ENCODE measurements at places on chromosomes 1 and 21. TPM values are rescaled to one million over a fixed set of nuclear protein-coding genes. Genes with fewer than 3 reads are reported as not detected.

The C1orf87 gene
- total RNA-seq: 0.33 TPM

- DNase-seq: no peak
Observed at GRCh38 chr21:41781050-41781410, 14.2 kb upstream of the RIPK4 start.

GRCh38 chr1:160548960-160549664 is 26.1 kb upstream of the SLAMF6 start:
- no peak for DNase-seq

GRCh38 chr21:21179619-21180298 is 181.6 kb downstream of the NCAM2 start:
- no peak for DNase-seq

The IGFN1 gene
- not detected for total RNA-seq

The ADORA1 gene
- total RNA-seq: 1.3 TPM

The CCDC24 gene
- 11.8 TPM for total RNA-seq

DNA sequence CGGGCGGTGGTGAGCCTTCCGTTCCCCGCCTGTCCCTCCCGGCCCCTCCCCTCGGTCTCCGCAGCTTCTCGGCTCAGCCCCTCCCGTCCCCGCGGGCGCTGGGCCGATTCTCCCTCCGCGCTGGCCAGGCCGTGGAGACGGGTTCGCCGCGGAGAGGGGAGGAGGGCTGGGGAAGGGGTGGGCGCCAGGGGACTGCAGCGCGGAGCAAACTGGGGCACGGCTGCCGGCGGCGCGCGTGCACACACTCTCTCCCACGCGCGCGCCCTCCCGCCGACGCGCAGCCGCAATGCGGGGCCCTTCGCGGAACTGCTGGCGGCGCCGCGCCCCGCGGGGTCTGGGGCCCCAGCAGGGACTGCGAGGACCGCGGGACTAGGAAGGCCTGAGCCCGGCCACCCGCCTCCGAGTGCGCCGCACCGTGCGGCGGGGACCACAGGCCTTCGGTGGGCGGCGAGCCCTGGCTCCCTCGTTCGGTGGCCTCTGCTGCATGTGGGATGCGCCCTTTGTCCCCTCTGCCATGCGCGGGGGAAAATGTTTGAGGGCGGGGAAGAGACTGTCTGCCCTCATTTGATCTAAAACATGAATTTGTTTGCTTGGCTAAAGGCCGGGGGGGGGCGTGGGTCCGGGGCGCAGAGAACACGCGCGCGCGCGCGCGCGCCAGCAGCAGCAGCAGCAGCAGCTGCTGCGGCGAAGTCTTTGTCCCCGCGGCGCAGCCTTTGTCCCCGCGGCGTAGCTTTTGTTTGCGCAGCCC is 90.7 kb upstream of the VAMP3 start:
- peak; percentile 47 for DNase-seq

DNA sequence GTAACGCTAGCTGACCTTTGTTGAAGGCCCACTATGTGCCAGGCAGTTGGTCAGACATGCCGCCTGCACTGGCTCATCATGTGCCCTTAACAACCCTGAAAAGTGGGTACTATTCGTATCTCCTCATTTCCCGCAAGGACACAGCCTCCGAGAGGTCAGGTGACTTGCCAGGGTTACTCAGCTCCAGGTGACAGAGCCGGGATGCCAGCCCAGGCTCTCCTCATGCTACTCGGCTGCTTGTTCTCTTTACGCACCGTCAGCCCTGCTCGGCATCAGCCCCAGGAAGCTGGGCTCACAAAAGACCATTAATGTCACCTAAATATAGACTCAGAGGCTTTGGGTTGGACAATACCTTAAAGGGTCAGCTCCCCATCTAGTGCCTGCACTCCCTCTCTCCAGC is 29.0 kb downstream of the GRHL3 start:
- DNase-seq: no peak

- DNase-seq: no peak
Observed at GRCh38 chr1:164064501-164064900, 494.5 kb upstream of the PBX1 start.

- DNase-seq: no peak
Observed at GRCh38 chr1:188027613-188028012, 1198.9 kb downstream of the PLA2G4A start.

GRCh38 chr1:91021686-91022517 is at the start of gene ZNF644:
TSS of gene ZNF644 (minus strand) at chr1:91022035. CDS start at chr1:90982353, 39,682 bp downstream.
- DNase-seq: peak; percentile 89

GRCh38 chr1:245058436-245058835 is 96.3 kb upstream of the KIF26B start:
- DNase-seq: no peak

The EVA1C gene
- total RNA-seq: 0.98 TPM

The BACH1 gene
- total RNA-seq: 40.3 TPM

DNA sequence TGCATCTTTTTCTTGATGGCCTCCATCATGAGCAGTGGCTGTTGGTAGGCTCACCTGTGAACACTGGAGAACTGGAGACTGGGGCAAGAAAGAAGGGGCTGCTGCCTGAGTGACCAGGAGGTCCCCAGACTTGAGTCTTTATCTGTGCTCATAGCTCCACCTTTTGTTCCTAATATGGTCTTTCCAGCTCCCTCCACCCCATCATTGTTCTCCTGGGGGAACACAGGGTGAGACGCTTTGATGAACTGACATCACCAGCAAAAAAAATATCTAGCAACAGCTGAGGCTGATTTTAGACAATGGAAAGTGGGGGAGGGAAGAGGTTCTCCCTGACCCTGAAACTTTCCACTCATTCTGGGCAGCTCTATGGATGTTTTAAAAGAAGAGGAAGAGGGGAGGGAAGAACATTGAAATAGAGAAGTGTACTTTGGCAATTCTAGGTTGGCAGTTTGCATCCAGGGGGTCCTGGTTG is at the start of gene TPM3:
Gene TPM3 (minus strand): TSS at position 111 of the 472 bp plus-strand sequence. CDS start 82 bp downstream, at position 29.
- no peak for DNase-seq

The BTBD19 gene
- total RNA-seq: 1.9 TPM

The RGL1 gene
- 1.4 TPM for total RNA-seq

DNA sequence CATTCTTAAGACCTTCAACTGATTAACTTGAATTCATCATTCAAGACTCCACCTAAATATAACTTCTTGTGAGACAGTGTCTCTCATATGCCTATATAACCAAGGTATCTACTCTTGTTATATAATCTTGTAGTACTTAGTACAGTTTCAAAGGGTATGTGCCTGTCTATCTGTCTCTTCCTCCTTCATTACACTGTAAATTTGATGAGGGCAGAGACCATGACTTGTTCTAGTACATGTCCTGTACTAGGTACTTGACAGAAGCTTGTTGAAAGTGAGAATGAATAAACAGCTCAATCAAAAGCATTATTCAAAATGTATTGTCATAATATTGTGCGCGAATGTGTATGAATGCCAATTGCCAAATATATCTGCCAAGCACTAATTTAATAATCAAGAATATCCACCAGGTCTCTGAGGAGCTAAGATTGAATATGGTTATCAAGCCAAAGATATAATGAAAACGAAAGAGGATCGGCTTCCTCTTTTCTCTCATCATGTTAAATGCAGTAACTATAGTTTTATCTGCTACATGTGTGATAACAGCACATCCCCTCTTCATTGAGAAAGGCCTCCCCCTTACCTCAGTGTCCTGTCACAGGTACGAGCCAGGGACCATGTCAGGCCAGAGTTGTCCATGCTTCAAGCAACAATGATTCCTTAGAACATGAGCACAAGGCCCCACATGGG is 117.3 kb downstream of the UCHL5 start:
- DNase-seq: no peak

The RAB25 gene
- total RNA-seq: 42.8 TPM

GRCh38 chr1:40787737-40788560 is 4.4 kb downstream of the KCNQ4 start:
- DNase-seq: no peak

The CDCA8 gene
- total RNA-seq: 47.7 TPM

The RIPPLY3 gene
- total RNA-seq: 1.7 TPM

GRCh38 chr1:12125422-12126355 is 41.1 kb upstream of the TNFRSF1B start:
- DNase-seq: no peak

- DNase-seq: no peak
Observed at GRCh38 chr1:234729561-234730474, 119.8 kb upstream of the IRF2BP2 start.

DNA sequence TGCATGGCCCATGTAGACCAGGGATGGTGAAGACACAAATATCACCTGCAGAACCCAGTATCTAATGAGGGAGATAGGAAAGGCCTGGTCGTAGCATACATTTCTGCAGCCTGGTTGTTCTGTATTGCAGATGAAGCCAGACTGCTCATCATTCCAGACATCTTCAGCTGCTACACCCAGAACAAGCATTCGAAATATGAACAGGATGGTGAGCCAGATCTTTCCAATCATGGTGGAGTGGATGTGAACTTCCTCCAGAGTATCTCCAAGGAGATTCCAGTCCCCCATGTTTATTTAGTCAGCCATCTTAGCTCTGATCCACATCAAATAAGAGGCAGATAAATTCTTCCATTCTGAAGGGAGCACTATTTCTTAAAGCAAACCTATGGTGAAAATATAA is 2.7 kb upstream of the MYCBP start:
- DNase-seq: no peak

DNA sequence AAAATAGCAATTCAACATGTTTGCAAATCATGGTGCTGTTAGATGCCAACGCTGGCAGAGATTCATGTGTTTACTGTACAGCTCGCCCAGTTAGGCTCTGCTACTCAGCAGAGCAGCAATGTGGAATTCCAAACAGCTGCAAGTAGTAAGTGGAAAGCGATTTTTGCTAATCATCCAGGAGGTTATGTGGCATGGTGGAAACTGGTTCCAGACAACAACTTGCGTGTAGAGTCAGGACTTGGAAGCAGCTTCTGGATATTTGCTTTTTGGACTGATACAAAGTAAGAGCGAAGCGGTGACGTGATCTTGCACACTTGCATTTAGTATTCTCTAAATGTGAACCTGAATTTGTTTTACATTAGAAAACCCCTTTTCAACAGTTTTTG is 27.1 kb upstream of the HHAT start:
- no peak for DNase-seq

DNA sequence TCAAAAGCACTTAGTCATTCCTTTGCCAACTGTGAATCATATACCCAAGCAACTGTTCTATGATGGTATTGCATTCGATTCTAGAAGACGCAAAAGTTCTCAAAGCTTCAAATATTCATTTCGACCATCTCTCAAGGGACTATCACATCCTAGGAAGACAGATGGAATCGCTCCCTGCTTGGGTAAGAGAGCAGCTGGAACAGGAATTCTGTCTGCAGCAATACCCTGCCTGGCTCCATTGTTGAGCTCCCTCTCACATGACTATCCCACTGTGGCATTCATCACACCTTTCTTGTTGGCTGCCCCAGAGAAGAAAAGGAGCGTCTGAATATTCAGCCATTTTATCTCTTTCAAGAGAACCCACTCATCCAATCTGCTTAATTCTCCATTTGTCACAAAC is 397.7 kb downstream of the NTNG1 start:
- DNase-seq: no peak

The OR2T33 gene
- total RNA-seq: not detected

All from H9 (cell line).